Activated naive CD4-positive, alpha-beta T cell (primary cell): ENCODE measurements at places on chromosomes 4 and X.
A peak's percentile ranks its signal among the peaks of the same experiment; 100 is the strongest.

- no peak for DNase-seq
These were observed 65.5 kb downstream of the ACOX3 start for GRCh38 chr4:8374851-8375649.

- no peak for DNase-seq
These were observed 41.0 kb upstream of the DMD start for GRCh38 chrX:33252306-33252825.

- no peak for DNase-seq
These were observed 114.0 kb downstream of the RBM47 start for GRCh38 chr4:40515398-40516293.

DNA sequence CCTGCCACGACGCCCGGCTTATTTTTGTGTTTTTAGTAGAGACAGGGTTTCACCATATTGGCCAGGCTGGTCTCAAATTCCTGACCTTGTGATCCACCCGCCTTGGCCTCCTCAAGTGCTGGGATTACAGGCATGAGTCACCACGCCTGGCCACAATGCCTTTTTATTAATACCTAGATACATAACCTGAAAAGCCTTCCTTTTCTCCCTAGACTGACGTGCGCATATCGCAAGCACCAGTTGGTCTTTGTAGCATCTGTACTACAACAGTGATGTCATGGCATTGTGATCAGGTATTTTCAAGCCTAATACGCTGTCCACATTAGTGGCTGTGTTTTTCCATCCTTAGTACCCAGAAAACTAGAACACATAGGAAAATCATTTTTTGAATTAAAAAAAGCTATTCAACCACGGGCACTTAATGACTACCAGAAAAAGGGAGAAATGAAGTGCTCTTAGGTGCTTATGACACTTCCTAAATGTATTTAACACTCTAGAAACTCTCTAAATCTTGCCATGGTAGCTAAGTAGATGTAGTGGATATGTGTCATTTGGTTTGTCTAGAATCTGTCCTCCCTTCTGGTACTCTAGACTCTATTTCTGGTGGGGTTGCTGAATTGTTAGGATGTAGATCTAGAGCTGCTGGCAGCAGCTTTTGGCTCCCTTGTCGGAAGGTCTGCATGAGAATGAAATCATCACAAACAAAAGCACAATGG lies 707.8 kb downstream of the STIM2 start:
- no peak for DNase-seq

DNA sequence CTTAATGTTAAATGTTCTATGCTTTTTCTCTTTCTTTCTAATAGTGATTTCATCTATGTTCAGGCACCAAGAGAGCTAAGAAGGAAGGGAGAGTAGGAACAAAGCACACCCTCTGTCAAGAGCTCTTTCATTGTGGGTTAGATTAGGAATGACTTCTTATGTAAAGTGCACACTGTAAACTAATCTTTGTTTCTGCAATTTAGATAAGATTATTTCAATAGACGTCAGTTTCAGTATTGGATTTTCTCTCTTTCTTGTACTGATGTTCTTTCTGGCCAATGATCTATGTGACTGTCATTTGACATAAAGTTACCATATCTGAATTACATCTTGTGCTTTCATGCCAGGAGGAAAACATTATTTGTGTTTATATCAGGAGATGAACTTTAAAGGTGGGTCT lies 48.2 kb downstream of the ATOH1 start:
- no peak for DNase-seq

- DNase-seq: no peak
These were observed 25.1 kb downstream of the FHDC1 start for GRCh38 chr4:152961014-152961772.

DNA sequence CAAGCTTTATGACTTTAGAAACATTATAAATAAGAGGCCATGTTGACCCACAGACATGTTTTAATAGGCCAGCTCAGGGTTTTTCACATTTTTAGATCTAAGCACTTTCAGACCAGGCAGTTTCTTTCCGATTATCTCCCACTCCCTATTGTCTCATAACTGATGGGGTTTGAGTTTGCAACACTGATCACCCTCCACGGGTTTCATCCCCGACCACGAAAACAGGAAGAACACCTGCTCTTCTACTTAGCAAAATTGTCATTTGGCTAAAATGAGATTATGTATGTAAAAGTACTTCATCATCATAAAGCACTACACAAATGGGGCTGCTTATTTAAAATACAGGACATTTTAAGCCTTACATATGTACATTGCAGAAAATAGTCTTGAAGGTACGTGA lies 407.9 kb downstream of the HNRNPD start:
- no peak for DNase-seq

DNA sequence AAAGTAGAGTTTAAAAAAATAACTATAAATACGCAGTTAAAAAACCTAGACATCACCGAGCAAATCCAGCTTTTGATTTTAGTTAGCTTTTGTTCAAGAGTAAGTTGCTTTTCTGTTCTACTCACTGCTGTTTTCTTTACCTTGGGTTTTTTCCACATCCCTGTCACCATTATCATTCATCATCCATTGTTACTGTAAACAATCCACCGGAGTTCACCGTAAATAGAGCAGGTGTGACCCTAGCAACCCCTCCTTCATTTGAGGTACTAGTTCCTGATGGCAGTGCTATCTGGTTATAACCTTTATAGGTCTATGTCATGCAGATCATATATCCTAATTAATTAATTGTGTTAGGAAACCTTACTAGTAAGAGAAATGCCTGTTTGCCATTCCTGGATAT lies 43.0 kb upstream of the TEX13D start:
- DNase-seq: no peak

GRCh38 chrX:38970845-38971244 lies 169.6 kb downstream of the MID1IP1 start:
- no peak for DNase-seq

DNA sequence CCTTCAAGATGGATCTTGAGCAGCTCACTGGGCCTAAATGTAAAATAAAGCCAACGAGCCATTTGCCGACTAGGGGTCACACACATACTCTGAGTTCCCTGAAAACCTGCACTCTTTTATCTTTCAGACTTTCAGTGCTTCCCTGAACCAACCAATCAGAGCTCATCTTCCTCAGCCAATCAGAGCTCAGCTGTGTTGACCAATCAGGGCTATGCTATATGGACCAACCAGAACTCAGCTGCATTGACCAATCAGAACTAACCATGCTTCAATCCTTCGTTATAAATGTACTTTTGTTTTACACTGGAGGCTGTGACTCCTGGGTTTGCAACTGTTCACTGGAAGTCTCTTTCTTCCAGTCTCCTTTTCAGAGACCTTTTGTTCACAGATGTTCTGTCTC lies 19.3 kb downstream of the SLC25A53 start:
- DNase-seq: no peak

- no peak for DNase-seq
These were observed 55.1 kb downstream of the FAM13A start for GRCh38 chr4:89001647-89002445.

DNA sequence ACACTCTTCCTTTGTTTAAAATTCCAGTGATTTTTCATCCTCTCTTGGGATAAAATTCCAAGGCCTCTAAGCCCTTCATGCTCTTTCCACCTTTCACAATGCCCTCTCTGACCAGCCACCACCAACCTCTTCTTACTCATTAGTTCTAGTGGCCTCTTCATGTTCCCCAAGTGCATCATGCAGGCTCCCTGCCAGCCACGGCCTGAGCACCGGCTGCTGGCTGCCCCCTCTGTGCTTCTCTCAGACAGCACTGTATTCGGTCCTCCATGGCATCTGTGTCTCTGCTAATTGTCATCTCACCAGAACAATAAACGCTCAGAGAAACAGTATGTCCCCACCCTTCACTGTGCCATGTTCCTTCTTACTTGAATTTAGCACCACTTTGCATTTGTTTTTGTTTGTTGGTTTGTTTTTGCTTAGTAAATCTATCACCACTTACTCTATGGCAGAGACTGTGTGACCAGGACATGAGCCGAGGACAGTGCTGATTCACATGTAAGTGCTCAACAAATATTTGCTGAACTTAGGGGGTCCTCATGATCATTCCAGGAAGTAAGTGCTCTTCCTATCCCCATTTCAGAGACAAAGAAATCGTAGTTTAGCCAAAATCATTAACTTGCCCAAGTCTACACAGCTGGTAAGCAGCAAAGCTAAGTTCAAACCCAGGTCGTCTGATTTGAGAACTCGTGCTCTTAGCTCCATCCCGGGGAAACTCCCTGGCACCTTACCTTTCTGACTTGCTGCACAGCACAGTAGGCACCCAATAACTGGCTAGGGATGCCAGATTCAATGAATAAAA lies 77.1 kb upstream of the UCP1 start:
- DNase-seq: no peak

GRCh38 chr4:113790478-113790877 lies 28.9 kb upstream of the CAMK2D start:
- DNase-seq: no peak

GRCh38 chrX:69231903-69232302 lies 66.7 kb upstream of the PJA1 start:
- no peak for DNase-seq

GRCh38 chrX:118254611-118255010 lies 91.3 kb upstream of the WDR44 start:
- DNase-seq: no peak

DNA sequence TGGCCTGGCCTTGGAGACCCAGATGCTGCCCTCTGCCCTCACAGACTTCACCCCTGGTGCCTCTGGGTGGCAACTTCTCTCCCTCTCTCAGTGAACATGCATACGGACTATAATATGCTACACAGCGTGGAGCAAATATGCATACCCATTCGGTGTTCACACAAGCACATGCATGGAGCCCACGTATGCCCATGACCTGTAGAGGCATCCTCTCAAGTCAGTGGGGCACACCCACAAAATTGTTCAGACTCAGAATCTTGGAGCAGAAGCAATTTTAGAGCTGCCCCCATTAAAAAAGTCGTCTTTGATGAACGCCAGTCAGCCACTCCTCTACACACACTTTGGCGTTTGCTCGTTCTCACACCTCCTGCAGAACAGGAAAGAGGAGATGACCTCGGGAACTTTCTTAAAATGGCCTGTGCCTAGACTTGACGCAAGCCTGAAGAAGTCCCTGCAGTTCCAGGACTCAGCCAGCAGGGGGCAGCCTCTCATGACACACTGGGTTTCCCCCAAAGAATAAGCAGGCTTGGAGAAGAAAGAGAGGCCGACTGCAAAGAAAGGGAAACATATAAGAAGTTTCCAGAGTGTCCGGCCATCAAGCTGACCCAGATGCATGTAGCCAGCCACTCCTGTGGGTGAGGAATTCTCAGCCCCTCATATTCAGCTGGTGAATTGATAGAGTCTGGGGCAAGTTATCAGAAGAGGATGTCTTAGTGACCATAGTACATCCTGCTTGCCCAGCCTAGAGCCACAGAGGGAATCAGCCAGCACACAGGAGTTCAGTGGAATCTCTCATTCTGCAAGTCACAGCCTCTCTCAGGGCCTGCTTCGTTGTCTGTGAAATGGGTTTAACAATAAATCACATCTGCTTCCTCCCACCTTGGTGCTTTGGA lies 17.3 kb downstream of the APLN start:
- DNase-seq: peak; percentile 56

- DNase-seq: no peak
These were observed 281.7 kb downstream of the ZNF674 start for GRCh38 chrX:46263494-46263893.

DNA sequence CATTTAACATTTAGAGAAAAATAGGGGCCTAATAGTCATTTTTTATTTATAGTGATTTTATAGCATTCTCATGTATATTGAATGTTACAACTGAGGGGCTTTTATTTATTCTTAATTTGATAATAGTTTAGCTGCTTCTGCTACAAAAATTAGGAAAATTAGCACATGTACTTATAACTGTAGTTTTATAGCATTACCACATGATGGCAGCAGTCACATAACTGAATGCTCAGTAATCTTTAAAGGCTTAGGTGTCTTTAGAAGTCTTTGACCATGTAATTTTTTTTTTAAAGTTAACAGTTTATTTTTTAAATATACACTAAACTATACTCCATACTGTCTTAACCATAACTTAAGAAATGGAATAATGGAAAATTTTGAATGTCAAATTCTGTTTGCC lies 136.6 kb downstream of the STAG2 start:
- no peak for DNase-seq

DNA sequence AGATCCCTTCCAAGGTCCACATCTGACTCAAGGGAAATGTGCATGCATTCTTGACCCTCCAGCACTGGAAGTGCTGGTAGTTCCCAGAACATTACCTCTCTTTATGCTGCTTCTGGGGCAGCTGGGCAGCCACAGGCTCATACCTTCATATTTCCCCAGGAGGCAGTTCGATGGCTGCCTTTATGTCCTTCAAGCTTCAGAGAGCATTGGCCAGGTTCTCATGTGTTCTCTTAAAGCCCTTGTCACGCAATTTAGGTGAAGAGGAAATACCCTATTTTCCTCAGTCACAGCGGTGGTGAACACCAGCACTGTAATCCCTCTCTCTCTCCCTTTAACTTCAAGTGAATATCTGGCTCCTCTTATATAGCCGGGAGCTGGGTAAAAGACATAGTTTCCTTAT lies 134.3 kb downstream of the MID1IP1 start:
- DNase-seq: no peak

- DNase-seq: no peak
These were observed 1493.8 kb upstream of the IGFBP7 start for GRCh38 chr4:58603951-58604350.

GRCh38 chr4:26069218-26069617 lies 155.2 kb downstream of the SMIM20 start:
- DNase-seq: no peak

DNA sequence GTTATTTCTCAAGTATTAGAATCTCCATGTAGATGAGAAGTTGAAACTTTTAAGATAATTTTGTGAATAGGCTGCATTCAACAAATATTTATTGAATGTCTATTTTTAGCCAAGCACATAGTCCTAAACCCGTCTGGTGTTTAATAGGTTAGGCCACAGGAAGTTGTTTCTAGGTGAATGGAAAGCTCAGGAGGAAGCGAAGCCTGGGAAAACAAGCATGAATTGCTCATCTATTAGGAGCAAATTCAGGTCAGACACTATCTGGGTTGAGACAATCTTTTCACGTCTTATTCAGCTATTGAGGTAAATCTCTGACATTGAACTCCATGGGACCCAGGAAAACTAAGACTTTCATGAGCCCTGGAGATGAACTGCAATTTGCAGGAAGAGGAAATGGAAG lies 43.1 kb upstream of the FREM3 start:
- DNase-seq: no peak

GRCh38 chr4:56164907-56165306 lies 216.2 kb downstream of the CEP135 start:
- no peak for DNase-seq

DNA sequence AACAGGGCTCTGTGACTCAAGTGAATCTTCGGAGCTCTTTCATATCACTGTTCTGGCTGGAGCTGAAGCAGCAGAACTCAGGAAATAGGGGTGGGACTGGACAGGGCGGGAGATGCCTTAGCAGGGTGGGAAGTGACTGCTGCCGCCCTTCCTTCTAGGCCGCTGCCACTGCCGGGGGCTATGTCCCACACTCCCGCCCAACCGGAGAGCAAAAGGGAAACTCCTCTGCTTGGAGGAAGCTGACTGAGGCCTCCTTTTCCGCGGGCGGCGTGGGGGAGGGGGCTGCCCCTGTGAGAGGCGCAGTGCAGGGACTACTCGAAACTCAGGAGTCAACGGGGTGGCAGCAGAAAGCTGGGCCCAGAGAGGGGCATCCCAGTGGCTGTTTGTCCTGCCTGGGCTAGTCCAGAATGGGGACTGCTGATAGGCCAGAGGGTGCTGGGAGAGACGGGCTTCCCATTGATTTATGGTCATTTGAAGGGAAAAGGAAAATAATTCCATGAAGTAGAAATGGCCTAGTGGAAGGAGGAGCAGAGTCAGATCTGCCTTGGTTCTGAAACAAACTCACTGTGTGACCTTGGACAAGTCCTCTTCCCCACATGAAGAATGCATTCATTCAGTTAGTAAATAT lies 36.9 kb downstream of the STARD8 start:
- DNase-seq: no peak
